ENCODE measurements at places on chromosomes 2 and 18.

- peak; percentile 72 for DNase-seq
These were observed 99.6 kb downstream of the TXNL1 start for GRCh38 chr18:56538746-56539145.

DNA sequence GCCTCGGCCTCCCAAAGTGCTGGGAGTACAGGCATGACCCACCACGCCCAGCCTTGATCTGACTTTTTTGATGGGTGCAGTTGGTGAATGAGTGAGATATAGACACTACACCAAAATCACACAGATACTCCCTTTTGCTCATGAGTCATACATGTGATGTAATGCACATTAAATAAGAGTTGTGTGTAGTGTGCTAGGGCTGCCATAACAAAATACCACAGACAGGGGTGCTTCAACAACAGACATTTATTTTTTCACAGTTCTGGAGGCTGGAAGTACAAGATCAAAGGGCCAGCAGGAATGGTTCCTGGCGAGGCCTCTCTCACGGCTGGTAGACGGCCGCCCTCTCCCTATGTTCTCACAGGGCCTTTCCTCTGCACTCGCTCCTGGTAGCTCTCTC lies 46.6 kb downstream of the GBX2 start:
- DNase-seq = no peak

DNA sequence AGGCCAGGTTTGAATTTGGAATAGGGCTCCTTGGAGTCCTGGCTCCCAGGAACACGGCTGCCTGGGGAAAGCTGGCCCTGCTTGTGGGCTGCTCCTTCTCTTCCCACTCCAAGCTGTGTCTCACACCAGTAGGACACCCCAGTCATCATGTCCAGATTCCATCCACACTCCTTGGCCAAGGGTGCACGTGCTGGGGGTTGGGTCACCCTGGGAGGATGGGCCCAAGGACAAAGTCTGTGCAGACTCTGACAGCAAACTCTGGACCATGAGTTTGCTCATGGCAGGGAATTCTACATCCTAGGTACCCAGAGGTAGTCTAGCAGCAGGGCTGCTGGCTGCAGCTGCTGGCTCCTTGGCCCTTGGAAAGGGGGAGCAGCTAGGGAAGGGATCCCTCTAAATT lies 102.4 kb upstream of the EPAS1 start:
- DNase-seq = no peak

DNA sequence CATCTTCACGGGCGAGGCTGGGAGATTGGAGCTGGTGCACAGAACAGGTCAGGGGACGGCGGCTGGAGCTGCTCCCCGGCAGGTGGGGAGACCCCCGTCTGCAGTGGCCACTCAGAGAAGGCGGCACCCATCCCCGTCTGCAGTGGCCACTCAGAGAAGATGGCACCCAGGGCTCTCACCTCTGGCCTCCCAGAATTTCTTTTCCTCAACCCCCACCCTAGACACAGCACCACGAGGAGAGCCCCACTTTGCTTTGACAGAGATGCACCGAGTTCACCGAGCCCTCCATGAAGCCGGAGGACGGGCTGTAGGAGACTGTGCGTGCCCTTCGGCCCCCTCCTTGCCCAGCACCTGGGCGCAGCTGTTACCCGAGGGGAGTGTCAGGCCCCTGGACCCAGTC lies 201.6 kb upstream of the SALL3 start:
- DNase-seq = no peak

GRCh38 chr2:121710470-121711170 lies 26.1 kb downstream of the NIFK start:
- DNase-seq = peak; percentile 31

GRCh38 chr2:227308784-227309183 lies 16.3 kb upstream of the MFF start:
- peak; percentile 27 for DNase-seq

- DNase-seq = no peak
These were observed 276.4 kb downstream of the CDCA7 start for GRCh38 chr2:173631127-173631460.

- no peak for DNase-seq
These were observed 178.1 kb upstream of the CYP26B1 start for GRCh38 chr2:72325592-72326422.

DNA sequence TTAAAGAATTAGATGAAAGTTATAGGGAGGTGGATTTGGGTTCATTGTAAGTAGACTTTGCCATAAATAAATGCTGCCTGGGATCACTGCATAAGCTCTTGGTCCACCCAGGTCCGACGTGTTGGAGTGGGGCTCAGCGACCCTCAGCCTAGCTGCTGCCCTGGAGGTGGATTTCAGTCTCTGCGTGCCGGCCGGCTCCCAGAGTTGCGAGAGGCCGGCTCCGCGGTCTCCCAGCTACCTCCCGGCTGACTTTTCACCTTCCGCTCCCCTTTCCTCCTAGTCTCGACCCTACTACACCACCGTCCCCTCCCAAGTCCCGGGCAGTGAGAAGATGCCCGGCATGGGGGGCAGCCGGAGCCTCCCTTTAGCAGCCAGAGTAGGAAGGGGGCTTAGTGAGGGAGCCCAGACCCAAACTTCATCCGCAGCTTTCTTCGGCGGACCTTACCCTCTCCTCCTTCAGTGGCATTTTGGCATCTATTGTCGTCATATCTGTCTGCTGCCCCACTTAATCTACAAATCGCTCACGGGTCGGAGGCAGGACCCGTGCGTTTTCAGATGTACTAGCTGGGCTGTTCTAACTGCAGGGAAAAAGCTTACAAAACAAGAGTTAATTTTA lies 8.1 kb downstream of the EMX1 start:
- no peak for DNase-seq

DNA sequence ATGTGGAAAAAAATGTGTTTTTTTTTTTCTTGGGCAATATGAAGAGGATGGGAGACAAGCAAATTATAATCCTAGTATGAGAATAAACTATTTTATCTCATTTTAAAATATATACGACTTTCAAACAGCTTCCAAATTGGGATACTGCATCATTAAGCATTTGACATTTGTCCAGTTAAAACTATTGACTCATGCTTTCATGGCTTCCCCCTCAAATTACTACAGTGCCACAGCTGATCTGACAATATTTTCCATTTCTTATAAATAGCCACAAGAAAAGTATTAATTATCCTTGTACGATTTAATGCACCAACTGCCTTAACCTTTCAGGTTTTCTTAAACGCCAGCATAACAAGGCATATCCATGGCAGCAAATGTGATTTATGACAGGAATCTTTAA lies 1134.8 kb upstream of the ZEB2 start:
- DNase-seq = peak; percentile 70

DNA sequence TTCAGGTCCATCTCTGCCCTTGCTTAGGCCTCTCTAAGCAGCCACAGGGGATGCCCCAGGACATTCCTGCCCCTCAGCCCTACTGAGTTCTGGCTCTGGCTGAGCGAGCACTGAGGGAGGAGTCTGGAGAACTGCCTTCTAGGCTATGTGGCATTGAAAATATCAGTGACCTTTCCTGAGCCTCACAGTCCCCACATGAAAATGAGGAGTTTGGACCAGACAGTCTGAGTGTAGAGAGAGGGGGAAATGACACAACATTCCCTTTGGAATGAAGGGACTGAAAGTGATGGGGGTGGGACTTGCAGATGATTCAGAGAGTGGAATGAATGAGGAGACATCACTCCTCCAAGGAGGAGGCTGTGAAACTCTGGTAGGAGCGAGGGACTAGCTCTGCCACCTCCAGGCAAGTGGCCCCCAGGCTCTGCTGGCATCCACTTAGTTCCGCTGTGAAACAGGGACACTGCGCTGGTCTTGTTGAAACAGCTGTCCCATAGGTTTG lies 8.0 kb downstream of the TNS1 start:
- peak; percentile 87 for DNase-seq

GRCh38 chr2:223545830-223546229 lies 56.3 kb downstream of the SCG2 start:
- no peak for DNase-seq

DNA sequence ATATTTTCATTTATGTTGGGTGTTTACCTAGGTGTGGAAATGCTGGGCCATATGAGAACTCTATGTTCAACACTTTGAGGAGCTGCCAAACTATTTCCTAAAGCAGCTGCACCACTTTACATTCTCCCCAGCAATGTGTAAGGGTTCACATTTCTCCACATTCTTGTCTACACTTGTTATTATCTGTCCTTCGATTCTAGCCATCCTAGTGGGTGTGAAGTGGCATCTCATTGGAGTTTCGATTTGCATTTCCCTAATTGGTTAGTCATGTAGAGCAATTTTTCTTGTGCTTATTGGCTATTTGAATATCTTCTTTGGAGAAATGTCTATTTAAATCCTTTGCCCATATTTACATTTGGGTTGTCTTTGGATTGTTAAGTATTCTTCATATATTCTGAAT lies 21.9 kb downstream of the RNF144A start:
- DNase-seq = no peak

GRCh38 chr2:48034295-48034694 lies 128.0 kb upstream of the FBXO11 start:
- no peak for DNase-seq

DNA sequence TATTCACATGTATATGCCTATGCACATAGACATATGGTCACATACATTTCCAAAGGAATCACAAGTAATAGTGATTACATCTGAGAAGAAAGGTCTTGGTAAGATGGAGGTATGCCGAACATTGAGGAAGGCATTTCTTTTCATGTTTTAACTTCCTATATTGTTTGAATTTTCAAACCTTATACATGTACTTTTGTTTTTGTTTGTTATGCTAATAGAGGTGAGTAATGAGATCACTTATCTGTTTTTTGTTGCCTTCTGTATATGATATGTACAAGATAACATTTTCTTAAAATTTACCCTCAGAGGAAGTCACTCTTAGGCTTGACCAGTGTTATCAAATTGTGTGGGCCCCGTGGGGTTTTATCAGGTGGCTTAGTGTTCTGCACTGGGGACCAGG lies 166.5 kb upstream of the OTX1 start:
- DNase-seq = no peak

- DNase-seq = no peak
These were observed 92.2 kb upstream of the ASAP2 start for GRCh38 chr2:9114458-9114857.
